ENCODE measurements at places on chromosomes 2 and 18.
A peak's percentile ranks its signal among the peaks of the same experiment; 100 is the strongest.

DNA sequence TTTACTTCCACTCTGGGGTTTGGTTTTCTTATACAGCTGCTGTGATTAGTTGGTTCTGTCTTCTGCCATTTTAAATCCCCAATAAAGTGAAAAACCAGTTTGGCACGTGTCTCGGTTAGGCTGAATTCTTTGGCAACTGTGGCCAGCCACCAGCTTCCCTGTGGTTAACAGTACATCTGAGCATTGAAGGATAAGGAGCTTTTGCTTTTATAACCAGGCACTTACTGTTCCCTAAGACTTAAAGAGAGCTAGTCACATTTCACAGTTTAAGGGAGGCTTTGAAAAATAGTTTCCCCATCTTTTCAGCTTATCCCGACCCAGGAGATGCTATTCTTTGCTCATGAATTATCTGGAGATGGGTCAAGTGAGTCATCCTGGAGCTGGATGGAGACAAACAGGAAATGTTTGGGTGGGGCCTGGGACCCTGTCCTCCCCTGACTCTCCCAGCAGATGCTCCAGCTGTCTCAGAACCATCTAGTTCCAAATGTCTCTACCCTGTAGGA is 57.3 kb upstream of the EML6 start:
- peak; percentile 41 for DNase-seq

- DNase-seq = no peak
Observed at GRCh38 chr18:7740821-7741220, 173.7 kb downstream of the PTPRM start.

GRCh38 chr2:121203591-121204249 is 81.3 kb downstream of the TFCP2L1 start:
- no peak for DNase-seq

GRCh38 chr2:86028766-86029381 is 76.8 kb downstream of the POLR1A start:
- DNase-seq = no peak

GRCh38 chr18:9048808-9049494 is 53.5 kb upstream of the NDUFV2 start:
- peak; percentile 25 for DNase-seq

- DNase-seq = no peak
Observed at GRCh38 chr2:85779641-85780315, 26.0 kb downstream of the ATOH8 start.

- peak; percentile 52 for DNase-seq
Observed at GRCh38 chr2:100801402-100801801, 18.5 kb upstream of the NPAS2 start.

DNA sequence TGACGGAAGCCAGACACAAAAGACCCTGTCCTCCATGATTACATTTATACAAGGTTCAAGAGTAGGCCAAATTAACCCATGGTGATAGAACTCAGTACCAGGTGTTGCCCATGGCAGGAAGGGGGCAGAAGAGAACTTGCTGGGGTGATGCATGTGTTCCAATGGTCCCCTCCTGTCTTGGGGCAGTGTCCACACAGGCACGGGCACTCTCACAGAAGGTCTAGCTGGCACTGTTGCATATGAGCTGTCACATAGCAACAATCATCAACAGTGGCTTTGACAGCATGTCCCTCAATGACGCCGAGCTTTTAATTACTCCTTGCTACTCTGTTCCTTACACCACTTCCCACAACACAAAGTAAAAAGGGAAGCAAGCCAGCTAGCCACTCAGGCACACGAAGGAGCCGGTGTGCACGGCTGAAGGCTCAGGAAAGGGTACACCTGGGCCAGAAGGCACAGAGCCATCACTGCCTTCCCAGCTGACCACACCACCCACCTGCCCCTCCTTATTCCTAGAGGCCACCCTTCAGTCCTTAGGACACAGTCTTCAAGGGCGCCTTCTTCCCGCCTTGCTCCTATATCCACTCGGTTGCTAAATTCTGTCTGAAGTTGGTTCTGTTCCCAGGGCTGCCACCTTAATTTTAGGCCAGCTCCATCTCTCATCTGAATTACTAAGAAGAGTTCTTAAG is 28.9 kb downstream of the RPL31 start:
- DNase-seq = no peak

GRCh38 chr2:24421668-24422067 is 61.3 kb upstream of the ITSN2 start:
- DNase-seq = peak; percentile 73

DNA sequence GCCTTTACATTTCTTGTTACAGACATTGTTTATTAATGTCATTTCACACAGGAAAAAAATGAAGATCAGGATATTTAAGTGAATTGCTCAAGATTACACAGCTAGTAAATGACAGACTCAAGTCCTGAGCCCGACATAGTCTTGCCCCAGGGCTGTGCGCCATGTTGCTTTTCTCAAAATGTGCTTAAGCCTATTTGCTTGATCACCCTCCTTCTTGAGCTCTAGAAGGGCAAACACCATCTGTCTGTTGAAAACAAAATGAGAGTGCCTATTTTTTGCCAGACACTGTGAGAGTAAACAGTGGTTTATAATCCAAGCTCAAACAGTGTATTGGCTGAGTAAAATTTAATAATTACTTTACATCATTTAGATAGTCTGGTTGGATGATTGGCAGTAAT is 34.8 kb upstream of the HNMT start:
- DNase-seq = no peak

GRCh38 chr2:219228041-219228910 is 1.2 kb downstream of the ATG9A start:
- DNase-seq = no peak

DNA sequence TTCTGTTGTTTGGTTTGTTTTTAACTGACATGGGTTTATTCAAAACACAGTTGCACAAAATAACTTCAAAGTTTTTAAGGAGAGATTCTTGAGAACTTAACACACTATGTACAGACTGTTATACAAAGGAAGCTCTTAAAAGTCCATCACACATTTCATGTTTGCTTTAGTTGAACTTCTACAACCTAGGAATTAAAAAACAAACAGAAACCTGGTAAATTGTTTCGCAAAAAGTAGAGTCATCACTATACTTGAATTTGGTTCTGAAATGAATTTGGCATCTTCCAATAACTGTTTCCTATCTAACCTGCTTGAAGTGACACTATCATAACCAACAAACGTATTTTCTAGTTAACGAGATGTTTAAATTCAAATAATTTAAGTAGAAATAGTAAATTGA is 21.8 kb downstream of the TRIP12 start:
- no peak for DNase-seq

DNA sequence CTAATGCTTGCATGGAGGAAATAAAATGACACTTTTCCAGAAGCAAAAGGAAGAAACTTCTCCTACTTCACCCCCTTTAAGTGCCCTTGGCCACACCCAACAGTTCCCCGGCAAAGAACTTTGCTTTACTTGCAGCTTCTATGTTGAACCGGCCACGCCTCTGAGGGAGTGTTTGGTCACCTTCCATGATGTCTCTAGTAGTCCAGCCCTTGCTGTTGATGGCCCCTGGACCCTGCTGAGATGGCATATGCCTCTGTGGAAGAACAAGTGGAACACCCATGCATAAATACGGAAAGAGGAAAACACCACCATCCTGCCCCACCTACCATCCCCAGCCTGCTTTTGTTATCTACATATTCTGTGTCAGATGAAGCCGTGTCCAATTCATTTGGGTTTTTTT is 218.3 kb upstream of the POU3F3 start:
- DNase-seq = no peak
